HEK293T (cell line): ENCODE measurements at places on chromosomes 12 and 14.

DNA sequence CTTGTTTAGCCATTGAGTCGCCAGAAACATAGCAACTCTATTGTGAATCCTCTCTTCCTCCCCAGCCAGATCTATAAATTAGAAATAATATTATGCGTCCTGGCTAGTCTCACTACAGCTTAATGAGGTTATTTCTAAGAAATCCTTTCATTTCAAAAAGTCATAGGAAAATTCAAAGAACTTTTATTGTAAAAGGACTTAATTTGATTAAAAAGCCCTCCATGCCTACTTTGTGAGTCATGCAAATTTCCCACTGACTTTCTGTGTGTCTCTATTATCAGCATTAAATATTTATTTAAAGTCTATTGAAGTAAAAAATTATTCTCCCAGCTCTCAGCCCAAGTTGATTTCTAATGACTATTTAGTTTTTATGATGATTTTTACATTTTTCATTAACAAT, 160.7 kb downstream of the PHLDA1 start:
- DNase-seq = no peak

DNA sequence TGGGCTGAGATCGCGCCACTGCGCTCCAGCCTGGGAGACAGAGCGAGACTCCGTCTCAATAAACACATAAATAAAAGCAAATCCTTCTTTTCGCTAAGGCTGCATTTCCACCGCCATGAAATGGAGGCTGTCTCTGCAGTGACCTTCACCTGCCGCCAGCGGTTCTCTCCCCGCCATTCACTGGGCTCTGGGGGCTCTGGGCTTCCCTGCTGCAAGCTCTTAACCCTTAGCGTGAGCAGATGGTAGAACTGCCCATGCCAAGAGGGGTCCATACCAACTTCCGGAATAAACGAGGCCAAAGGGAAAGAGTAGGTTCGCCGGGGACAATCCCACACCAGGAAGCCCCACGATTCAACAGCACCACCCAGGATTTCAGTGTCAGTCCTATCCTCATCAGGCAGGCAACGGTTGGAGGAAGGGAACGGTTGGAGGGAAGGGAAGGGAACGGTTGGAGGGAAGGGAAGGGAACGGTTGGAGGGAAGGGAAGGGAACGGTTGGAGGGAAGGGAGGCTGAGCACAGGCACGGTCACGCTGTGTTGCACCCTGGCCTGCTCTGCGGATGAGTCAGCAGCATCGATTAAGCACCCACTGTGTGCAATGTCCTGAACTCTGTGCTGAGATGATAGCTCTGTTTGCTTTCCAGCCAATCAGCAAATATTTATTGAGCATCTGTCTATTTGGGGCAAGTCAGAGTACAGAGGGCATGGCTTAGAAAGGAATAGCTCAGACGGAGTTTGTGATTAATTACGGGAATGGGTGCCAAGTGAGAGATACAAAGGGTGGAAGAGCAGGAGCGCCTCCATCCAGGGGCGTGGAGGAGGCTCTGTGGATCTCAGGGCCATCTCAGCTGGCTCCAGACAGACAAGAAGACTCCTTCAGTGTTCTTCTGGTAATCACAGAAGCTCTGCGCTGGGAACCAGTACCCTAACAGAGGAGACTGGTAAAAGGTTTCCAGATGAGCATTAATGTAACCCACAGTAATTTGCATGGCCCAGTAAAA, 77.9 kb downstream of the NINJ2 start:
- no peak for DNase-seq

- no peak for DNase-seq
Observed at GRCh38 chr12:34298176-34298970, 276.1 kb downstream of the ALG10 start.

- DNase-seq = no peak
Observed at GRCh38 chr12:11777962-11778361, 128.5 kb downstream of the ETV6 start.
